ENCODE measurements at places on chromosomes 16 and 17.

DNA sequence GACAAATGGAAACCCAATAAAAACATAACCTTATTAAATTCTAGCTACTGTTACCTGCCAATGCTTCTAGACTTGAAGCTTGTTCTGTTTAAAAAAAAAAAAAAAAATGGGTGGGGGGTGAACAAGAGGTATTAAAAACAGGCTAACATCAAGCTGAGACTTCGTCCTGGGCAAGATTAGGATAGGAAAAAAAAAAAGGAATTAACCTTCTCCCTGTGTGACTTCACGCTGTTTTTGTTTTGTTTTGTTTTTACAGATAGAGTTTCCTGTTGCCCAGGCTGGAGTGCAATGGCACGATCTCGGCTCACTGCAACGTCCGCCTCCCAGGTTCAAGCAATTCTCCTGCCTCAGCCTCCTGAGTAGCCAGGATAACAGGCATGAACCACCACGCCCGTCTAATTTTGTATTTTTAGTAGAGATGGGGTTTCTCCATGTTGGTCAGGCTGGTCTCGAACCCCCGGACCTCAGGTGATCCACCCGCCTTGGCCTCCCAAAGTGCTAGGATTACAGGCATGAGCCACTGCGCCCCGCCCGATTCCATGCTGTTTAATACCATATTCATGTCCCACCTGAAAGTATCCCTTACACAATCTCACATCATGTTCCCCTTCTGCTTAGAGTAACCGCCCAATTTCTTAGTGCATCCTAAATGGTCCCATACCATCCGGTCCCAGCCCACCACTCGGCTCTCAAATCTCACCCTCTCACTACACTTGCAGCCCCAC lies 2.2 kb downstream of the USP31 start:
- no peak for DNase-seq

GRCh38 chr17:62931101-62931500 lies 34.9 kb upstream of the TANC2 start:
- DNase-seq = no peak

GRCh38 chr17:1147664-1148063 lies 32.1 kb downstream of the ABR start:
- no peak for DNase-seq

DNA sequence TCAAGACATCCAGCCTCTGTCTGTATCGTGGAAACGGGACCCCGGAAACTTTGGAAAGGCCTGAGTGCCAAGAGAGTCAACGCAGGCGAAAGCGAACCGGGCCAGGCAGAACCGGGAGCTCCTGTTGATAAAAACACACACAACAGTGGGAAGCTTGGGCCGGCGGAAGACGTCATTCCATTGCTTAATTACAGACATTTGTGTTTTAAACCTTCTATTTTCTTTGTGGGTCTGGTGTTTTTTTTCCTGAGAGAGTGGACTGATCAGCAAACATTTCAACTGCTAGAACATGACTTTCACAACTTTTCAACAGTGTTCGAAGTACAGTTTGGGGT lies 878 bp upstream of the RNF157 start:
- DNase-seq = no peak

GRCh38 chr16:85624646-85625045 lies 11.5 kb downstream of the GSE1 start:
- no peak for DNase-seq

DNA sequence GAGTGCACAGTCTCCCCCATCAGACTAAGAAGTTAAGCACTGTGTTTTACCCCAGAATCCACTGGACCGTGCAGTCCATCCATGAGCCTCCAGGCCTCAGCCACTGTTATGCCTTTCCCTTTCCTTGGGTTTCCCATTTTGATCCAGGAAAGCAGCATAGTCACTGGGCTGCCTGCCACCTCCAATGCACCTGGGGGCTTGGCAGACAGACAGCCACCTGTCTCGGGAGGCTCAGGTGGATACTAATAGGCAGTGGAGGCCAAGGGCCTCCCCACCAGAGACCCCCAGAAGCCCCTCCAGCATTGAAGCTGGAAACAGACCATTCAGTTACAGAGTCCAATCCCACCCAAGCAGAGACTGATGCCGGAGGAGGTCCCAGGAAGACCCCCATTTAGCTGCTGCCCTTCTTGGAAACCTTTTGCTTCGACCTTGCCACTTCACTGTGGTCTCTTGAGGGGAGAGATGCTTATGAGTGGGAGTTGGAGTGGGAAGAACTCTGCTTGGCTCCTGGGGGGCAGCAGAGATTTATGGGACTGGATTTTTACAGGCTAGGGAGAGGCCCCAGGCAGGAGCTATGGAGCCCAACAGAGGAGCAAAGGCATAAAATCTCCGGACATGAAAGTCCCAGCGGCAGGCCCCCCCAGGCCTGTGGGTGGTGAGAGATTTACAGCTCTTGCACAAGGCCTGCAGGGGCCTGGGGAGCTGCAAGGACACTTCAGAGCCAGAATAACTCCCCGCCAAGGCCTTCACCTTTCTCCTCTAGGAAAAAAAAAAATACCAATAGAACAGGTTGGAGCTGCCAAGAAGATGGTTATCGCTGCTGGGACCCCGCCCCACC lies 12.2 kb upstream of the SP2 start:
- DNase-seq = no peak

DNA sequence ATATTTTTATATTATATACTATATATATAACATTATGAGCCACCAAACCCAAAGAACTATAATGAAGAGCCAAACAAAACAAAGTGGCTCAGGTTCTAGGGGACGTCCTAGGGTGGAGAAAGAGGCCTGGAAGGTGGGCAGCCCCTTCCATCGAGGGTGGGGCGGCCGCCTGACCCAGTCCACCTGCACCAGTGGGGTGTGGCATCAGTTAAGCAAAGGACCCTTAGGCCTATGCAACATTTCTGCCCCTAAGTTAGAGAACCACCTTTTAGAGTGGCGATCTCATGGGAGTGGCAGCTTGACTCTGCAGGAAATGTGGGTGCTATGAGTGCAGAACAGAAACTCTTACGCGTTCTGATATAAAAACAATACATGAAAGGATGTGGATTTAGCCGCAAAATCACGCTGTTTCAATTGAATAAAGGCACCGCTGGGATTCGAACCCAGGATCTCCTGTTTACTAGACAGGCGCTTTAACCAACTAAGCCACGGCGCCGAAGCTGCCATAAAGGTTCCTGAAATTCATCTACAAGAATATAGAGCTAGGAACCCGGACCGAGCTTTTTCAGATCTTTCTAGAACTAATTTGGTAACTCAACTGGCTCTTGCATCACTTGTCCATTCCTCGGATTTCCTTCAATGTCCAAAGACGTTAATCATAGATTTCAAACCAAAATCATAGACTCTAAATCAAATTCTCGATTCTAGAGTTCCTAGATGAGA lies 15.6 kb upstream of the AURKB start:
- peak; percentile 71 for DNase-seq

GRCh38 chr17:75077496-75078283 lies 10.1 kb upstream of the SLC16A5 start:
- DNase-seq = peak; percentile 60

DNA sequence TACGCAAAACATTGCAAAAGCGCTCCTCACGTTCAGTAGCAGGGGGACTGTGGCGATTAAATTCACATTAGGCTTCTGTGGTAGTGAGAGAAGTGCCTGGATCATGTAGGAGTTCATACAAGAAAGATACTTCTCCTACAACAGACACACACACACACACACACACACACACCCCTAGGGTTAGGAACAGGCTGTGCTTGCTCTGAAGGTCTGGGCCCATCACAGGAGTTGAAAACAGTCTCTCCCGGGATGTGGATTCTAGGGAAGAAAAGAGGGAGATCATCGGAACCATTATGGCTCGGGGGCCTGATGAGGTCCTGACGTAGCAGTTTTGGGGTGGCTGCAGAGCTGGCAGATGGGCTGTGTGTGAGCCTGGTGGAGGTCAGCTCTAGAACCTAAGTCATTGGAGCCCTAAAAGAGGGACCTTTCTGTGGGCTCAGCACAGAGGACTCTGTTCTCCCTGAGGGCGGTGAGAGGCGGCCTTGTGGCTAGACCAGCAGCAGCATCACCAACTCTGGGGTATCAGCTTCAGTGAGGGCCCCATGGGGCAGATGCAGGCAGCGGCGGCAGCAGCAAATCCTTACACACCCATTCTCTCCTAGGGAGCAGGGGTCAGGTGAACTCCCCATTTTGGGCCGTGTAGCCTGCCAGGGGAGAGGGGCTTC lies 7.2 kb downstream of the SLC47A1 start:
- DNase-seq = no peak

DNA sequence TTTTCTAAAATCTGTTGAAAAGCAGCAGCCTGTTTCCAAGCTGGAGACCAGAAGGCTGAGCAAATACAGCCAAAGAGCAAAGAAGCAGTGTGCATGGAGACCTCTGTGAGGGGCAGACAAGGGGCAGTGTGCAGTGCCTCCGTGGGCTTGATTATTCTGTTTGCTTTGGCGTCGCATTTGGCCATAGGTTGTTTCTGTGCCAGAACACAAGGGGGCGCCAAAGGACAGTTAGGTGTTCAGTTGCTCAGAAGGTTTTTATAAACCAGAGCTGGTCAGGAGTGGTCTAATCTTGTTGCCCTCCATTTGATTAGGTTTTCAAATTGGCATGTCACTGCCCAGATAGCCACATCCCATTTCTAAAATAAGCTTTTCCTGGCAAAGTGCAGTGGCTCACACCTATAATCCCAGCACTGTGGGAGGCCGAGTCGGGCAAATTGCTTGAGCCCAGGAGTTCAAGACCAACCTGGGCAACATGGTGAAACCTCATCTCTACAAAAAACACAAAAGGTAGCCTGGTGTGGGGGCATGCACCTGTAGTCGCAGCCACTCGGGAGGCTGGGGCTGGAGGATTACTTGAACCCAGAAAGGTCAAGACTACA lies 10.6 kb downstream of the MYH3 start:
- DNase-seq = peak; percentile 54

DNA sequence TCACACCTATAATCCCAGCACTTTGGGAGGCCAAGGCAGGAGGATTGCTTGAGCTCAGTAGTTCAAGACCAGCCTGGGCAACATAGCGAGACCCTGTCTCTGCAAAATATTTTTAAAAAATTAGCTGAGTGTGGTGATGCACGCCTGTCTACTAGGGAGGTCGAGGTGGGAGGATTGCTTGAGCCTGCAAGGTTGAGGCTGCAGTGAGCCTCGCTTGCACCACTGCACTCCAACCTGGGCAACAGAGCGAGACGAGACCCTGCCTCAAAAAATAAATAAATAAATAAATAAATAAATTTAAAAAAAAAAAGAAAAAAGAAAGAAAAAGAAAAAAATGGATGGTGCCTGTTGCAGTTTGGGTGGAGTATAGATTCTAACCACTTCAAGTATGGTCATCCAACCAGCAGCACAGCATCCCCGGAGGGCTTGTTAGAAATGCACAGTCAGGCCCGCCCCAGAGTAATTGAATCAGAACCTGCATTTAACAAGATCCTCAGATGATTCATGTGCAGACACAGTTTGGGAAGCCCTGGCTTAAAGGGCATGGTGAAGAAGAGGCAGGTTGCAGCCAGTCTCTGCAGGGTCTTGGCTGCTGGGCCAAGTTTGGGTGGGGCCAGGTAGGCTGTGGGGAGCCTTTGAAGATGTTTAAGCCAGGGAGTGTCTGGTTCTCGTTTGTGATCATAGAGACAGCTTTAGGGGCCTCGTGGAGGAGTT lies 40.8 kb downstream of the MRC2 start:
- DNase-seq = no peak

DNA sequence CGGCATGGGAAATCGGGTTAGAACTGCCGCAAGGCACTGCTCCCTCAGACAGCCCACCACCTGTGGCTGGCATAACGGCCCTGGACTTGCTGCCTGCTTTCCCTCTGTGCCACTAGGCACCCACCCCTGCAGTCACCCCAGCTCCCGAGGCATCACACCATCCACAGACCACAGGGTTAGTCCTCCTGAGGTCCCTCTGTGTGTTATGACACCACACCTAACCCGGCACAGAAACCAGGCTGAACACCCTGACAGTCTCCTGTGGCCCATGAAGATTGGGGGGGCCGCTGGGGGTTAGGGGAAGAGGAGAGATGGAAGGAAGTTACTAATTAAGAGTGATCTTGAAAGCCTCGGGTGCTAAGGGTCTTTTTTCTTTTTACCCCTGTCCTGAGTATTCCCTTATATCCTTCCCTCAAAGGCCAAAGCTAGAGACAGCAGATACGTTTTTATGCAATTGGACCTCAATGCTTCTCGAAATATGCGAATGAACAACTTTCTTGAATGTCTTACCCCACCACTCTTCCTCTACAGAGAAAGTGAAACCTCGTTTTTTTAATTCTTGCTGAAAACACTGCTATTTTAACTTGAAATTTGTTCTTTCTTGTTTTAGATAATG lies 7.0 kb downstream of the CYTH1 start:
- DNase-seq = peak; percentile 74

DNA sequence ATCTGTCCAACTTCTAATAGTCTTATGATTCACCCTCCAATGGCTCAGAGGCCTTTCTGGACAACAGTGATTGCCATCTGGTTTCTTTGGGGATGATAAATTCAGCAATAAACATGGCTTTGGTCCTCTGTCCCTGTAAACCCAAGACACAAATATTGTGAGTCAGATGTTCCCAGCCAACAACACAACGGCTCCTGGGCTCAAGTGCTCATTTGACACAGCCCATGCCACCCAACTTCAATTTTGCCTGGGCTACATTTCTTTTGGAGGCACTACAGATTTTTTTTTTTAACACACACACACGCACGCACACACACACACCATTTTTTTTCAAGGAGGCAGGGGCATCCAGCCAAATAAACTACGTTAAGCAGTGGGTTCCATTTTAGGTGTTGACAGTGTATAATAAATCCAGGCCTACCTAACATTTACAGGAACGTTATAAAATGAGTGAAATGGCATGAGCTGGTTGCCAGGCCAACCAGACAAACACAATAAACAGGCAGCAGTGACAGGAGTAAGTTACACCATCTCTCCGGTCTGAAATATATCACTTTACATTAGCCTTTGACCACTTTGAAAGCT lies 939.9 kb upstream of the SOX9 start:
- no peak for DNase-seq

DNA sequence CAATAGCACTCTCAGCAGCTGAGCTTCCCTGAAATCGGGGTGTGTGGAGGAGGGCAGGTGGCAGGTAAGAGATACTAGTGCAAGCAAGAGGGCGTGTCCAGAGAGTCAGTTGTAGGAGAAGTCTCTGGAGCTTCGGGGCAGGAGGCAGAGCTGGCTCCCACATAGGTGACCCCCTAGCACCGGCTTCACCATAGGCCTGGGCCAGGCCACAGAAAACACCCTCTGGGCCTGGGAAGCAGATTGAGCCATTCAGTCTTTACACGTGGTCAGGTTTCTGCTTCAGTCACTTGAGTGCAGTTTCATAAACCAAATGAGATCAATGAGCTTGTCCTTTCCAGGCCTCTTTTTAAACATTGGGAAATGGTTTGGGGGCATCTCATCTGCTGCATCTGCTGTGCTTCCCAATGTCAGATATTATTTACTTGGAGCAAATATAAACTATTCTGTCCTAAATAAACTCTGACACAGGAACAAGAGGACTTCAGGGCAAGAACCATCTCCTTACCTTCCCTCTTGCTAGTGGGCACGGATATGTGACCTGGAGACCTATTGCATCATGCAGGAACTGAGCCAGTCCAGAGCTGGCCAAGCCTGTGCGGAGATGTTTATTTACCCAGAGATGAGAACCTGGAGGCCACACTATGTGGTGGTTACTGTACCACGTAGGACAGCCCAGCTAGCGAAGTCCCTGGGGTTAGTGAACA lies 16.1 kb downstream of the CCR7 start:
- DNase-seq = no peak
